ENCODE measurements at places on chromosomes 3 and 15. TPM values are rescaled to one million over a fixed set of nuclear protein-coding genes. Genes with fewer than 3 reads are reported as not detected.

- no peak for DNase-seq
These were observed 42.3 kb downstream of the SNX4 start for GRCh38 chr3:125477701-125478100.

- peak; percentile 46 for DNase-seq
These were observed at the start of gene APBA2 for GRCh38 chr15:28885630-28886430. Gene APBA2 (plus strand): TSS chr15:28885974. CDS start chr15:29053885, 167,911 bp downstream.

GRCh38 chr3:140896997-140897396 lies 44.6 kb upstream of the SLC25A36 start:
- DNase-seq: no peak

DNA sequence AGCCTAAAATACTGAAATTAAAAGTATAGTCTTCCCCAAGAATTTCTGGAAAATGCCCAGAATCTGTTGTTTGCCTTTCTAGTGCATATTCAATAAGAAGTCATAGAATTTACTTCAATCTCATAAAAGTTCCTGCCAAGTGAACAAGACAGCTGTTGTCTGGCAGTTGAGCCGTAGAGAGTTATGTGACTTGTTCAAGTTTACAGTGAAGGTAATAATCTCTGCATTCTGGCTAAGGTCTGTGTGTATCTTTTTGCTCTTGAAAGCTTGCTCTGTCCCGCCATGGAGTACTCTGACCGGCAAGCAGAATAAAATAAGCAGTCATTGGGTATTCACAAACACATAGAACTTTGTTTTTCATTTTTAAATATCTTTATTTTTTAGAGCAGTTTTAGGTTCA lies 77.8 kb downstream of the GHSR start:
- no peak for DNase-seq

DNA sequence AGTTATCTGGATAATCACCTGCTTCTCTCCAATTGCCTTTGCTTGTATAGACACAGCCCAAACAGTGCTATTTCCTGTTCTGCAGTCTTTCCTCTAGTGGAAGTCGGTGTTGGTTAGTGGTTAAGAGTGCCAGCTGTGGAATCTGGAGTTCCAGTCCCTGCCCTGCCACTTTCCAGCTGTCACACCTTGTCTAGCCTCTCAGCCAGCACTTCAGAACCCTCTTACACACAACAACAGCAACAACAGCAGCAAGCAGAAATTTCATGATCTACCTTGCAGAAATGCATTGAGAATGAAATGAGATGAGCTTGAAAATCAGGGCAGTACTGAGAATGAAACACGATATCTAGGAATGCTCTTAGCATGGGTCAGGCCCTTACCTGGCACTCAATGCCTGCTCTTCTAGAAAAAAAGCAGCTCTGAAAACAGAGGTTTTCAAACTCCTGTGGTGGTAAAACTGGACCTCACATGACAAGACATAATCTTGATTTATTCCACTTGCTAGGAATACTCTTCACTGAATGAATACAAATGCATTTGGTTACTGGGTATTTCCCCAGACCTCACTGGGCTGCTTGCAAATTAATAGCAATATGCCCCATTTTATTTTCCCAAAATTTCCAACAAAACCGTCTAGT lies 3.3 kb upstream of the WNT5A start:
- DNase-seq: no peak

DNA sequence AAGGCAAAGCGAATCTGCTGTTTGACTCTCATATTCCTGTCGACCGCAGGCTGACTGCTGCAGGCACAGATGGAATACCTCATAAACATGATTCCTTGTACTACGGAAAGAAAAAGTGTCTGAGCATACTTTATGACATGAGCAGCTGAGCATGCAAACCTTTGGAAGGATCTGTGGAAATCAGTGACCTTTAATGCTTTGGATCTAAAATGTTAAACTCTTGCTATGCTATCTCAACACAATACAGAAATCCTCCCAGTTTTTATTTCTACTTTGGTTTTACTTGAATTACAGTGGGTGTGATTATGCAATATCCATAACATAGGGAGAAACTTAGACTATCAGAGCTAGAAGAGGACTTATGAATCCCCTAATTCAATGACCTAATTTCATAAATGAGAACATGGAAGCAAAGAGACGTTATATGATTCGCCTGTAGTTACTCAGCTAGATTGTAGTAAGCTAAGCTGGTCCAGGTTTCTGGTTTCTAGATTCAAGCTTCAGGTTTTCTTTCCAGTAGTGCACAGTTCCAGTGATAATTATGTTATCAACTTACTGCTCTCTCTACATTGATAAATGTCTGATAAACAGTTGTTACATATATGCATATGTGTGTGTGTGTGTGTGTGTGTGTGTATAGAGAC lies 127.6 kb upstream of the GBE1 start:
- DNase-seq: no peak

GRCh38 chr3:28376424-28376823 lies 27.8 kb upstream of the AZI2 start:
- no peak for DNase-seq

DNA sequence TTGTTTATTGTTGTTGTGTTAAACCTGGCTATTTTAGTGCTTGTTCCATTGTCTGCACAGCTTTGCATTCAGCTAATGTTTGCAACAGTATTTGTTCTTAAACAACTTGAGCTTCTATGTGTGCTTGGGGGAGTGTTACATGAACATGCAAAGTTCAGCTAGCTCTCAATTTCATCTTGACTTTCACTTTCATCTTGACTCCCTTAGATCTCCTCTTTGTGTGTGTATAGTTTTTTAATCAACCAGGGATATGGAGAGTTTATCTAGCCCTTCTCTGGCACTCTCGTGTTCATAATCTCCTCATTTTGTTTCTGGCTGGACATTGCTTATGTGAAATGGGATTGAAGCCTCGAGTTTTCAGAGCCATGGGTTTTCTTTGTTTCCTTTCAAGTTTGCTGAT lies 212.4 kb upstream of the ZBTB20 start:
- no peak for DNase-seq

DNA sequence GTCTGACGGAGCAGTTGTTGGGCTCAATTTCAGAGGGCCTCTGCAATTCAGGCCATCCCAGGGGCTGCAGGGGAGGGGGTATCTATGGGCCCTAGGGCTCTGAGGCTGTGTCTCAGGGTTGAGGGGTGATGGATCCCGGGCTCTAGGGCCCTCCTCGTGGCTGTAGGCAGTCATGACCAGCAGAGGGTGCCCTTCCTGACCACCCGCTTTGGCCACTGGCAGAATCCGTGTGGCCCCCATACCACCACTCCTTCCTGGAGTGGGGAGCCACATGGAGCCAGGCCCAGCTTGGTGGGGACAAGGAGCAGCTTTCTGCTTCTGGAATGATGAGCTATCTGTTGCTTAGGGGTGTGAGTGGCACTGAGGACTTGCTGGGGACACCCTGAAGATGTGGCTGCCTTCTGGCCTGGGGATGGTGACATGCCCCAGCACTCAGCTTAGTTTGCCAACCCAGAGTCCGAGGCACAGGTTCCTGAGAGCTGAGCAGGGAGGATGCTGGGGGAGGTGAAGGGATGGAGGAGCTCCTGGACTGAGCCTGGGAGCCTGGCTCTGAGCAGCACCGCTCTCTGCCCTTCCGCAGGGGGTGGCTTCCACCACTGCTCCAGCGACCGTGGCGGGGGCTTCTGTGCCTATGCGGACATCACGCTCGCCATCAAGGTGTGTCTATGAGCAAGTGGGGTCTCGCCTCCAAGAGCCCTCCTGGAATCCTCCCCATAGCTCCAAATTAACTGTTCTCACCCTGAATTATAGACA lies 20.2 kb downstream of the HDAC11 start:
- DNase-seq: no peak

DNA sequence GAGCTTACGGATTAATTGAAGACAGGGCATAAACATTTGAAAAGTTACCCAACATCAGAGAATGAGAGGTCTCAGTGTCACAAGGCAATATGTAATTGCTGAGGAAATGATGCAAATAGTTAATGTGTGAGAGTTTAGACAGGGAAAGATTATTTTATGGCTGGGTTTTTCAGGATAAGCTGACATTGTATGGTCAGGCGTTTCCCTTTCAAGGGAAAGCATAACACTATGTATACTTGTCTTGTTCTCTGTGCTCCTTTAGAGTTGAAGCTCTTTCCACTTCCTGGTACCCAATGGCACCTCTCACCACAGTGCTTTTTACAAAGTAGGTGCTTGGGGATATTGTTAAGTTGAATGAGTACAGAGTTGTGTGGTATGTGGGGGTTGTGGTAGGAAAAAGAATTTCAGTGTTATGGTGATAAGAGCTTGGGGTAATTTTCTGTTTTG lies 19.9 kb downstream of the IQGAP1 start:
- DNase-seq: no peak

- no peak for DNase-seq
These were observed 147.4 kb downstream of the ABHD5 start for GRCh38 chr3:43838009-43838758.

- DNase-seq: no peak
These were observed 173.9 kb upstream of the ADAMTS9 start for GRCh38 chr3:64861684-64862083.

- DNase-seq: no peak
These were observed 42.6 kb upstream of the ATP2C1 start for GRCh38 chr3:130851277-130851676.

- DNase-seq: no peak
These were observed at the start of gene CCK for GRCh38 chr3:42266085-42266484. Gene CCK (minus strand): TSS chr3:42266185. CDS start chr3:42263630, 2,555 bp downstream.

DNA sequence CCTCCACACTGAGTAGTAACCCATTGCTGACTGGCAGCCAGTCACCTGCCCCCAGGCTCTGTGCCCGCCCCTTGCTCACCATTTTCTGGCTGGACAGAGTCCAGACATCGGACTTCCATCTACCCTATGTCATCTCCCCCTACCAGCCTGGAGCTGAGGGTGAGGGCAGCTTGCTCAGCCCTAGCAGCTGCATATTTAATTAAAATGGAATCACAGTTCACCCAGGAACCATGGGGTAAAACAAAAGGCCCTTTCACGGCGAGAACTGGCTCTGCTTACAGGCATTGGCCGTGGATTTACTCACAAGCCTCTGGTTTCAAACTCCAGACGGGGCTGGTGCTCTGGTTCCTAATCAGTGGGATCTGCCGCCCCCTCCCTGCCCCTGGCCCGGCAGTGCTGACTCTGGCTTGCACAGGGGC lies 94.9 kb upstream of the ATP2B2 start:
- no peak for DNase-seq

- no peak for DNase-seq
These were observed 75.6 kb upstream of the OSBPL11 start for GRCh38 chr3:125670945-125671344.

- no peak for DNase-seq
These were observed 156.7 kb downstream of the SERPINI1 start for GRCh38 chr3:167892205-167892604.

GRCh38 chr3:197468866-197469382 lies 86.8 kb downstream of the BDH1 start:
- DNase-seq: no peak

DNA sequence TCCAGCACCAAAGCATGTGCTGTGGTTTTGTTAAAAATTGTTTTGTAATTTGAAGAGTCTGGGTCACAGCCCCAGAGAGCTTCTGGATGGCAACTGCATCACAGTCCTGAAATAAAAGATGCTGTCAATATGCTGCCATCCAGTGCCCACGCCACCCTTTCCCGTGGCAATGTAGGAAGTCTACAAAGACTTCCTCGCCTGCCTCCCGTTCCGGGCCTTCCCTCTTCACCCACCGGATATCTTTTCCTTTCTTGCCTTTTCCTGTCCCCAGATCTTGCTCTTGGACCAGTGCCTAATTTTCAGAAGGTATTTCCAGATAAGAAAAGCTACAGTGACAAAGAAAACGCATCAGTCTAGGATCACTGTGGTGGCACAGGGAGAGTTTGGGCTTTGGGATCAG lies 85.3 kb upstream of the RNU6-1 start:
- no peak for DNase-seq

DNA sequence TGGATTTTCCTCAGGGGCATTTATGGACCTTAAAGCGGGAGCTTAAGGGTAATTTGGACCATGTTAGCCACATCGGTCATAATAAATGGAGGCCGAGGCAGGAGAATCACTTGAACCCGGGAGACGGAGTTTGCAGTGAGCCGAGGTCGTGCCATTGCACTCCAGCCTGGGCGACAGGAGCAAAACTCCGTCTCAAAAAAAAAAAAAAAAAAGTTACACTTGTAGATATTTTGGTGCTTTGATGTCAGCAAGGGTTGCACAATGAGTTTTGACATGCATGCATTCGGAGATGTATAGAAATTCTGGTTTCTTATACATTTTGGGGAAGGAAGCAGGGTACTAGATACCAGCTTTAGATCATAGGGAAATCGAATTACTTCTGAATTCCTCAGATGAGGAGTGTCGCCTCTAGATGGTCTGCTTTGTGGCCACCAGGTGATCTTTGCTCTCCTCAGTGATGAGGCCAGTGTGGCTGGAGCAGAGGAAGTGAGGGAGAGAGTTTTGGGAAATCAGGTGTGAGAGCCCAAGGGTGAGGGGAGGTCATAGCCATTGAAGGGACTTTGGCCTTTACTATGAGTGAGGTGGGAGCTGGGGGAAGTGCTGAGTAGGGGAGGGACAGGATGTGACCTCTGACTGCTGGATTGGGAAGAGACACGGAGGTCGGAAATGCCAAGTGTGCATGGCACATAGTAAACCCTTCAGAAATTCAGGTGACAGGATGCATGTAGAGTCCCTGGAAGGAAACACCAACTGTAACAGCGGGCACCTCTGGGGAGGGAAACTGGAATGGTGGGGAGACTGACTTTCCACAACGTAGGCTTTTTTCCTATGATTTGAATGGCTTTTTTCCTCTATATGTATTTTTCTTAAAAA lies 8.4 kb upstream of the RBSN start:
- no peak for DNase-seq

GRCh38 chr3:171457607-171458061 lies 2.6 kb downstream of the TNIK start:
- DNase-seq: no peak

DNA sequence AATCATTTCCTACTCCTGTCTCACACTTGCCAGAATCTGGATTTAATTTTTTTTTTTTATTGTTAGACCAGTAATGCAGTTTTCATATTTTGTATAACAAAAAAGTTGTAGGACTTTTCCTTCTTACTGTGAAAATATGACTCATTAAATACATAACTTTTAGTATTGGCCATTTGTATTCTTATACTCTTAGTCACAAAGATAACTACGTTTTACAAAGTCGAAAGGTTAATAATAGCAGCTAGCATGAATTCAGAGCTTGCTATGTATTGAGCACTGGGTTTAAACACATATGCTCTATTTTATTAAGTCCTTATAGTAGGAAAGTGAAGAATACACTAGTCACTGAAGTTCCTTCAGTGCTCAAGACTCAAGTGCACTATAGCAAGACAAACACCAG lies 43.1 kb downstream of the LRRN1 start:
- no peak for DNase-seq

- no peak for DNase-seq
These were observed 169.8 kb upstream of the MYRIP start for GRCh38 chr3:39639344-39640236.

- no peak for DNase-seq
These were observed 104.7 kb upstream of the TBC1D5 start for GRCh38 chr3:17847156-17847555.

GRCh38 chr3:110070161-110070916 lies 733.0 kb upstream of the DPPA4 start:
- no peak for DNase-seq

- DNase-seq: no peak
These were observed 173.5 kb upstream of the WNT5A start for GRCh38 chr3:55660642-55661041.

CHRM5 gene
- not detected for polyA plus RNA-seq

ALCAM gene
- polyA plus RNA-seq: 0.94 TPM

FILIP1L gene
- polyA plus RNA-seq: 0.39 TPM

MYZAP gene
- 9.7 TPM for polyA plus RNA-seq

SQOR gene
- 76.6 TPM for polyA plus RNA-seq

NT5DC2 gene
- 1.3 TPM for polyA plus RNA-seq

FAM43A gene
- 3.5 TPM for polyA plus RNA-seq

DHX36 gene
- polyA plus RNA-seq: 16.4 TPM

FBXL2 gene
- 0.09 TPM for polyA plus RNA-seq

ARL14 gene
- not detected for polyA plus RNA-seq

GALNT15 gene
- not detected for polyA plus RNA-seq

CCR1 gene
- 0.08 TPM for polyA plus RNA-seq

EMC7 gene
- 95.0 TPM for polyA plus RNA-seq

All from naive thymus-derived CD4-positive, alpha-beta T cell (primary cell).